ENCODE measurements at places on chromosomes 5 and 9.

GRCh38 chr9:74458832-74459231 lies 38.3 kb upstream of the RORB start:
- no peak for DNase-seq

DNA sequence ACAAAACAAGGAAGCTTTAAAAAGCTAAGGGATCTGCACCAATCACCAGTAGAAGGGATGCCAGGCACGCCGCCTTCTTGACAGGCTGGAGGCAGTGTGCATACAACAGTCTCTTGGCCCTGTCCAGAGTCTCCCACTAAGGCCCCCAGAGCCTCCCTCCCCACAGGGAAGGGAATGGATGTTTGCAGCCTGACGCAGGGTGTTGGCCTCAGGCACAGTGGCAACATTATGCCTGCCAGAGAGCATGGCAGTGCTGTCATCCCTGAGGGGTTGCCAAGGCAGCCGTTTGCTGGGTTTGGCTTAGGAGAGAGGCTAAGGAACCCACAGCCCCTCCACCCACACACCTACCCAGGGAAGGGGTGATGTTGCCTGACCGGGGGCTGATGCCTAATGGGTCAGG lies 4.8 kb downstream of the HBEGF start:
- DNase-seq = no peak

DNA sequence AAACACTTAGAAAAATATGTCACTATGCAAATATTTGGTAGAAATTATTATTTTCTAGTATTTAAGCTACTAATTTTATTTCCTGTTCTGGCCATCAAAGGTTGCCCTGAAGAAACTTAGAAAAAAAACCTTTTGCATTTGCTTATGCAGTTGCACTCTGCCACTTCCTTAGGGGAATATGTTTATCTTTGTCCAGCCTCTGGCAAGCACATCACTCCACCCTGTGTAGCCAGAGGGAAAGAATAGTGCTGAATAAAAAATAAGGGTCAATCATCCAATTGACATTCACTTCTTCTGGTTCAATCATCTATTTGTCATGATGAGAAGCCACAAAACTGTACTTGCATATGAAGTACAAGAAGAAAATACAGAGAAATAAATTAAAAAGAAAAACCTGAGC lies 72.8 kb downstream of the CETN3 start:
- no peak for DNase-seq

GRCh38 chr5:76771705-76772405 lies 47.0 kb upstream of the F2RL1 start:
- no peak for DNase-seq

DNA sequence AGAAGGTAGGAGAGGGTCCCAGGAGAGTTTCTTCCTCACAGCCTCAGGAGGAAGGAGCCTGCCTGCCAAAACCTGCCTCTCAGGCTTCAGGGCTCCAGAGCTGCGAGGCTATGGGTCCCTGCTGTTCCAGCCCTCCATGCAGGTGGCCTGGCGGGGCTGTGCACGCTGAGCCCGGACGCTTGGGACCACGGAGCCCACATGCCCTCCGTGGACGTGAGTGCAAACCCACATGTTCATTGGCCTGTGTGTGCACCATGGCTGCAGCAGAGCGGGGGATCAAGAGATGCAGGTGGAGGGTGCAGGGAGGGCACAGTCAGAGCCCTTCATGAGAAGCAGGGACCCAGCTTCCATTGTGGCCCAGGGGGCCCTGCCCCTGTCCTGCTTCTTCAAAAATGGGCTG lies 287.3 kb downstream of the IRX2 start:
- no peak for DNase-seq

- DNase-seq = no peak
These were observed 275.3 kb downstream of the TMEM38B start for GRCh38 chr9:105969636-105970035.
